ENCODE measurements at places on chromosomes 12 and 14.

DNA sequence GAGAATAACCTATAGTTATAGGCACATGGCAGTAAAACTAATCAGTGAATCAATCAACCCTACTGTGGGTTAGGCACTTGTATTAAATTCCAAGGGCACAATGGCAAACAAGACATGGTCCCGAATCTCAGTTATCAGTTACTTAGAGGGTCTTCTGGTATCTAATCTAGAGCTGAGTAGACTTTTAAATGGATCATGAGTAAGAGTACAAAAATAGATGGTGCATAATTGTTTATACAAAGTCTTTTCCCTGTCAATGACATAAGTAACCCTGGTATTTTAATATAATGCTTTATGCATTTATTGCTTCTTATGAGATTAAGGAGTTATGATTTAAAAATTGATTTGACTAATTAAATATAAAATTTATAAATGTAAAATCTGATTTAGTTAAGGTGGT lies 23.0 kb upstream of the KCNJ8 start:
- DNase-seq = no peak

GRCh38 chr12:44117337-44117736 lies 281.5 kb downstream of the TMEM117 start:
- DNase-seq = no peak

DNA sequence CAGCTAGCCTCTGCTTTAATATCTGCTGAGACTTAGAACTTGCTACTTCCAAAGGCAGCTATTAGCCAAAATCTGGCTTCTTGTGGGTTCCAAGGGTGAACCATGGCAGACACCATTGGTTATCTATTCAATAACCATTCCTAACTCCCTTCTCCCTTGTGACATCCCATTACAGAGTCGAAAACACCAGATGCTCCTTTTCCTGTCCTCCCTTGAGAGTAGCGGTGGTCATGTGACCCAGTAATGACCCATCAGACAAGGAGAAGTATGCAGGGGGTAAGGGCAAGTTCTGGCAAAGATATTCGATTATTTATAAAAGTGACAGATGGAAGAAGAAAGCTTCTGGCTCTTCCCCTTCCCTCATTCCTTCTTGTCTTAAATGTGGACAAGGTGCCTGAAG lies 20.1 kb downstream of the TGFB3 start:
- no peak for DNase-seq

- DNase-seq = no peak
These were observed 16.9 kb upstream of the TFCP2 start for GRCh38 chr12:51189790-51190355.

DNA sequence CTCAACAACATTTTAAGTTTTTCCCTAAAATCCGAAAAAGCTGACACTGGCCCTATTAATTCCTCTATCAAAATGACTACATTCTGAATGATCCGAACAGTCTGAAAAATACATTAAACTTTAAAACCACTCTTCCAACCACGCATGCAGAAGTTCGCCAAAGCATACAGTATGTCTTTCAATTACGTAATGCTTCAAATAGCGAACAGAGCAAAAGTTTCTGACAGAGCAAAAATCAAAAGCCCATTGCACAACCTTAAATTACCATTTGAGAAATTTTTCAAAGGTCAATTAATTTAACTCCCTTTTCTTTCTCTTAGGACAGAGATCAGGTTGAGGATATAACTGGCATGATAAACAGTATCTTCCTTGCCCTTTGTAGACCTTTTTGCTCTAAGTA lies 33.2 kb downstream of the LRIG3 start:
- no peak for DNase-seq

- no peak for DNase-seq
These were observed 37.3 kb downstream of the PTGER2 start for GRCh38 chr14:52351233-52352060.

GRCh38 chr12:1091350-1091749 lies 100.3 kb downstream of the ERC1 start:
- no peak for DNase-seq

- DNase-seq = no peak
These were observed at the start of gene TSPAN11 for GRCh38 chr12:30926243-30927221. TSS of gene TSPAN11 (plus strand) at chr12:30926748. CDS start at chr12:30953992, 27,244 bp downstream.

DNA sequence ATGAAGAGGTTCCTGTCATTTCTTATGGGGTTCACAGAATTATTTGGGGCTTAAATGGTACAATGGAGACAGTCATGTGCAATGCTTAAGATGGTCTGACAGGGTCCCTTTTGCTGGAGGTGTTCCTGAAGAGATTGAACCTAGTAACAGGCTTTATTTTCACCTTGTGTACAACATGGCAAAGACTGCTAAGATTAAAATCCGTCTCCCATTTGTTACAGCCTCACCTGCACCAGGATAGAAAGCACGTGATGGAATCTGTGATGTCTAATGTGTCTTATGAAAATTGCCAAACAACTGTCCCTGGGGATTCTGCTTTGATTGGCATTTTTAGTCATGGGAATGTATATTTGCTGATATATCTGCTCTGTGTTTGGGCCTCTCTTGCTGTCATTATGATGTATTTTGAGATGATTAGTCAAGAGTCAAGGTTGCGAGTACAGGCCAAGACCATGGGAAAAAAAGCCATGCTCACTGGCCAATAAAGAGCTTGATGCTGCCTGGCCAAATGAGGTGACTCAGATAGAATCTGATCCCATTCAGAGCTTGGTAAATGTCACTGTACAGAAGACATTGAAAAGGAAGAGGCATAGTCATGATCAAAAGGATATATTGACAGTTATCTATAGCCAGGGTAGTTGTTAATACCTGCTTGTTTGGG lies 96.1 kb downstream of the FLRT2 start:
- DNase-seq = no peak

DNA sequence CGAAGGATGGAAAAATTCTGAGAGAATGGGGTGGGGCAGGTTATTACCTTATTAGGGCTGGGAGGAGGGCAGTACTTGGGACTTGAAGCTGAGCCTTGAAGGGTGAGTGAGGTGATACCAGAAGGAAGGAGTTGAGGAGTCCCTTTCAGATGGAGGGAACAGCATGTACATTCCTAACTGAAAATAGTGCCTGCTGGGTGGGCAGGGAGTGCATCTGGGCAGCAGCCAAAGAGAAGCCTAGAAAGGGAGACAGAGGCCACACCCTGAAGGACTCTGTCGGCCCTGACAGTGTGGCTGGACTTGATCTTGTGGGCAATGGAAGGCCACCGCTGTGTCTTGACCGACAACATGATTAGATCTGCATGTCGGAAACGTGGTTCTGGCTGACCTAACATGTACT lies 147.6 kb downstream of the NDUFA12 start:
- no peak for DNase-seq

DNA sequence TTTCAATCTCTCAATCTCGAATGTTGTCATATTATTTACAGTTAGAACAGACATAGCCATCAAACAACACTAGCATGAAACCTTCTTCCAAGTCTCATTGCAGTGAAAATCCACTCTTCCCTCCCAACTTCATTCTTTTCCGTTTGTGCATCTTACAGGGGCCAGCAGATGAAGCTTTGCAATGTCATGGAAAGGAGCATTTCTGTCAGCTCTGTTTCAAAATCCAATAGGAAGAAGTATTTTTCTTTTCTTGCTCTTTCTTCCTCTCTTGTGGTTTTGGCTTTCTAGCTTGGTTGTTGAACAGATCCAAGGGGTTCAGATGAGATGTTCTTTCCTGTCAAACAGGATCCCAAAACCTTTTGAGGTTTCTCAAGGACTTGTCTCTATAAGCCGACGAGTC lies 416.6 kb downstream of the AEBP2 start:
- DNase-seq = no peak

DNA sequence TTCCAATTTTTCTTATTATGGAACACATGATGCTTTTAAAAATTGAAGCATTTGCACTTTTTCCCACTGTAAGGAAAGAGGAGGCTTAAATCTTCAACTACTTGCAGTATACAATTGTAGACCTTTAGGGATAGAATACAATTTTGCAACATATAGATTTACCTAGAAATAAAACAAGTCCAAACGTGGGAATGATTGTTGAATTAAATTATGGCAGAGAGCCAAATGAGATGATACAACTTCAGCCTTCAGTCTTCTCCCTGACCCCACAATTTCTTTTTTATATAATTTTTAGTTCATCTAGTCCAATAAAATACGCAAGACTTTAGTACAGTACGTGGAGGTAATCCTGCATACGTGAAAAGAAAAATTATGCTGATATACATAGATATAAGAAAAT lies 666.5 kb downstream of the SLC16A7 start:
- no peak for DNase-seq

GRCh38 chr14:60025571-60025970 lies 66.2 kb upstream of the PCNX4 start:
- DNase-seq = no peak
